ENCODE measurements at places on chromosomes 11 and 22. TPM values are rescaled to one million over a fixed set of nuclear protein-coding genes. Genes with fewer than 3 reads are reported as not detected.

Gene DGCR6
- 1.8 TPM for total RNA-seq

Gene FGF3
- total RNA-seq: not detected

Gene HARBI1
- total RNA-seq: 6.1 TPM

Gene CNGA4
- total RNA-seq: 0.07 TPM

Gene LYVE1
- 0.84 TPM for total RNA-seq

Gene OR51B5
- total RNA-seq: 0.10 TPM

Gene MS4A3
- not detected for total RNA-seq

Data from A549 treated with GW870086 at 1 μM for 4 hours (cell line).